ENCODE measurements at places on chromosomes 5 and 9.

GRCh38 chr9:109320331-109320741 is 523 bp downstream of the EPB41L4B start:
- DNase-seq, result no peak

DNA sequence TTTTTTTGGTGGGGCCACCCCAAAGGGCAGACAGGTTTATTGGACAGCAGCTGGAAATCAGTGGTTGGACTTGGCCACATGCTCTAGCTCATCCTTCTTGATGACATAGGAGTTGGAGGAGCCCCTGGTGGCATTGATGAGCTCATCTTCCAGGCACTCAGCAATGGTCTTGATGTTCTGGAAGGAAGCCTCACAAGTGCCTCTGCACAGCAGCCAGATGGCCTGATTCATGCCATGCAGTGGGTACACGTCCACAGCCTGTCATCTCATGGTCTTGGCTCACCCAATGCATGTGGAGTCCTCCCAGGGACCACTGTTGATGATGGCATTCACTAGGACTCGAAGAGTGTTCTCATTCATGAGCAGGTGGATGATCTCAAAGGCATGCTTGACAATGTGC is 11.3 kb upstream of the RCL1 start:
- DNase-seq, result no peak

GRCh38 chr5:173020643-173021042 is 35.5 kb upstream of the CREBRF start:
- DNase-seq, result no peak

DNA sequence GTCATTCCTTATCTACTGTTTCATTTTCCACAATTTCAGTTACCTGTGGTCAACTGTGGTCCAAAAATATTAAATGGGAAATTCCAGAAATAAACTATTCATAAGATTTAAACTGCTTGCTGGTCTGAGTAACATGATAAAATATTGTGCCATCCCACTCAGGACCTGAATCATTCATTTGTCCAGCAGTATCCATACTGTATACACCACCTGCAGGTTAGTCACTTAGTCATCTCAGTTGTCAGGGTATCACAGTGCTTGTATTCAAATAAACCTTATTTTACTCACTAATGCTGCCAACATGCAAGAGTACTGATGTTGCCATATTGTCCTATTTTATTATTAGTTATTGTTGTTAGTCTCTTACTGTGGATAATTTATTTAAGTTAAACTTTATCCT is 139.7 kb downstream of the FBXO4 start:
- no peak for DNase-seq

DNA sequence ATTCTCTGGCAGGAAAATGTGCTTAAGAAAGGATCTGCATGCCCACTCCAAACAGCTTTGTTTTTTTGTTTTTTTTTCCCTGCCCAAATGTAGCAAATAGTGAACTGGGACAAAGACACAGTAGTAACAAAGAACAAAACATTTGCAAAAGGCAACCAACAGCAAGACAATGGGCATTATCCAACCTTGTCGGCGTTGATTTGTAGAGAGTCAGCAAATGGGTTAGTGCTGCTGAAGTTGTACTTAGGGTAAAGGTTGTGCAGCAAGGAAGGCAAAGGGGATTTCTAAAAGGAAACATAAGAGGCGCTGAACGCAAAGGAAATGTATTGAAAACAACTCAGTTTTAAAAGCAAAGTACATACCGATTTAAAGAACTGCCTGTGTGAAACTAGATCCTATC is 136.2 kb downstream of the MPDZ start:
- DNase-seq, result no peak

- DNase-seq, result no peak
Observed at GRCh38 chr5:81361600-81361999, 32.3 kb downstream of the ACOT12 start.

GRCh38 chr5:116340799-116341198 is 233.8 kb downstream of the SEMA6A start:
- no peak for DNase-seq

GRCh38 chr9:107928701-107929371 is 439.3 kb upstream of the KLF4 start:
- no peak for DNase-seq

GRCh38 chr5:73687357-73687756 is 61.4 kb downstream of the ARHGEF28 start:
- no peak for DNase-seq

DNA sequence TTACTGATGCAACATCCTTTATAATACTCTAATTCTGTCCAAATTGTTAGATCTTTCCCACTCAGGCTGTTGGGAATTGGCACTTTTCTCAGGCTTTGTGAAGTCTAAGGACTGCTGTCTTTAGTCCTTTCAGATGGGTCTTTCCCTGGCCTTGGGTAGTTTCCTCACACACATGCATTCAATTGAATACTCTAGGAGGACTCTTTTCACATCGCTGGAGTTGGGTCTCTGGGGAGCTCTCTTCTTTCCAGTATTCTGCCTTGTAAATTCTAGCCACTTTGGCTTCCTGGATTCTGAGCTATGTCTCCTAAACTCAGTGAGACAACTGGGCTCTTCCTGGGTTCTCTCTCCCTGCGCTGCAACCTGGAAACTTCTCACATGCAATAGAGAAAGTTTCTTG is 215.5 kb downstream of the SNX18 start:
- no peak for DNase-seq

- no peak for DNase-seq
Observed at GRCh38 chr5:107443897-107444296, 226.8 kb downstream of the EFNA5 start.

DNA sequence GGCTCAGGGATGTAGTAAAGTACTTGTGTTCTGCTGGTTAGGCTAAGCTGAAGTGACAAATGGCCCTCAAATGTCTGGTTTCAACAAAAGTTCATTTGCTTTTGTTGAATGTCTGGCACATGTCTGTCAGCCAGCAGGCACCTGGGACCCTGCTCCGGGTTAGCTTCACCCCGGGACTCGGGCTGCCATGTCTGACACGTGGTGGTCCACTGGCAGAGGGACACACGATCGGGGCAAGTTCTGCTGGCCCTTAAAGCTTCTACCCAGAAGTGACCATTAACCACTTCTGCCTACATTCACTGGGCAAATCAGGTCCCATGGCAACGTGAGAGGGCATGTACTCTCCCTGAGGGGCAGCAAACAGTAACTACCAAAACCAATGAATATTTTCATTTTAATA is 23.8 kb downstream of the POLR1E start:
- no peak for DNase-seq

DNA sequence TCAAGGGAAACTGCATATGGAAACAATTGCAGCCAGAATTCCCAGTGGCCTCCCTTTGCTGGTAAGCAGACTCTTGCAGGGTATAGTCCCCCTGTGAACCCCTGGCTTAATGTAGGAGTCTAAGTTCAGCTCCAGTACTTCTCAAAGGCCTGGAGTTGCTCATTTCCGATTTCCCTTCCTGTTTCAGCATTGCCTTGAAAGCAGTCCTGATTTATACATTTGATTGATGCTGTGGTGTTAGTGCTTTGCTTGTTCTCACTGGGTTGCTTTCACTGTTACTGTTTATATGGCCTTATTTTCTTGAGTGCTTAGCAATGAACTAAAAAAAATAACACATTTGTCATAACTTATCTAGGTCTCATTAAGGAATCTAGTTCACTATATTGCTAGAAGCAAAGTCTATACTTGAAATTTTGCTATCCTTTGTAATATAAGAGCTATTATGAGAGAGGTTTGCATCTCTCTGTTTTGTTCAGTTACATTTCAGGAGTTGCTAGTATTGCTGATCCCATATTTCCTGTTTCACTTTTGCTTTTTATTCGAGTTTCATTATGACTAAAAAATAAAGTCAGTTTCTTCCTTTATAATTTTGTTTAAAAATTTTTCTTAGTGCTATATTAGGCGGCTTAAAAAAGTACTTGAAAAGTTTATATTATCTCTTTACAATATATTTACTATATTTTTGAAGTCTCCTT is 122.4 kb upstream of the NMUR2 start:
- no peak for DNase-seq

DNA sequence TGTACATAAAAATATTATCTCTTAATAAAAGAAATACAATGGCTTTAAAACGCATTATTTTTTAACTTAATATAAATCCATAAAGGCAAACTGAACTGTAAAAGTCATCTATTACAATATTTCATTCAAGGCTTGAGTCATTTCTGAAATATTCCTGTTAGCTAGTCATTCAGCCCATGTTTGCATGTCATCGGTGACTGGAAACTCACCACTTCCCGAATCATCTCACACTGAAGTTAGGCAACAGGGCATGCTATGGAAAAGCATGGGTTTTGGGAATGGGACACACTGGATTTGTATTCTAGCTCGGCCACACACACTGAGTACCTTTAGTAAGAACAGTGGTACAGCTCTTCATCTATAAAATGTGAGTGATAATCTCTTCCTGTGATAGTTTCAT is 691.1 kb upstream of the C9orf72 start:
- DNase-seq, result no peak

DNA sequence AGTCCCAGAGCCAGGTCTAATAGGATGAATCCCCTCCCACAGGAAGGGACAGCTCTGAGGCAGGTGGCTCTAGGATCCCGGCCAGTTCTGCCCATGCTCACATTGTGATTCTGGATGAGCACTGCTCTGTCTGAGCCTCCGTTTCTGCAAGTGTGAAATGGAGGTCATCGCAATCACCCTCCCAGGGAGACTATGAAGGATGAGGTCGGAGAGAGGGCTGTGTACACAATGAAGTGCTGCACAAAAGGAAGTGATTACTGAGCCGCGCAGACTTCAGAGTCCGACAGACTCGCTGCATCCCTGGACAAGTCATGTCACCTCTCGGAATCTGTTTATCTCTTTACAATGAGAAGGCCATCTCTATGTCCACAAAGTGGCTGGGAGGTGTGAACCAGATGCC is 21.7 kb downstream of the LHX6 start:
- DNase-seq, result no peak

GRCh38 chr5:133924221-133924920 is 44.1 kb downstream of the C5orf15 start:
- no peak for DNase-seq

DNA sequence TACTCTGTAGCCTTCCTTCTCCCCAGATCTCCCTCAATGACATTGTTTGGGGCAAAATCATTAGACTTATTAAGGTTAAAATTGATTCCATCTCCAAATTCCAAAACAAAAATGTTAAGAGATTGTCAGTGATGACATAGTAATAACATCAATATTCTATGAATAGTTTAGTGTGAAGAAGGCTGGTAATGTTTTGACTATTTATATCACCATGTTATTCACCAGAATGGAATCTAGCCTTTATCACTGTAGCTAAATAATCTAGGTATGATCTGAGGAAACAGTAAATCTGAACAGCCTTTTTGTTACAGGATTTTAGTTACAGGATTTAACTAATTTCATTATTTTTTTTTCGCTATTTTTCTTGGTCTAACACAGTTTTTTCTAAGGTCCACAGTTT is 929 bp upstream of the PLPP6 start:
- DNase-seq, result no peak

- peak; percentile 52 for DNase-seq
Observed at GRCh38 chr9:70412832-70413463, 1.5 kb downstream of the KLF9 start.

DNA sequence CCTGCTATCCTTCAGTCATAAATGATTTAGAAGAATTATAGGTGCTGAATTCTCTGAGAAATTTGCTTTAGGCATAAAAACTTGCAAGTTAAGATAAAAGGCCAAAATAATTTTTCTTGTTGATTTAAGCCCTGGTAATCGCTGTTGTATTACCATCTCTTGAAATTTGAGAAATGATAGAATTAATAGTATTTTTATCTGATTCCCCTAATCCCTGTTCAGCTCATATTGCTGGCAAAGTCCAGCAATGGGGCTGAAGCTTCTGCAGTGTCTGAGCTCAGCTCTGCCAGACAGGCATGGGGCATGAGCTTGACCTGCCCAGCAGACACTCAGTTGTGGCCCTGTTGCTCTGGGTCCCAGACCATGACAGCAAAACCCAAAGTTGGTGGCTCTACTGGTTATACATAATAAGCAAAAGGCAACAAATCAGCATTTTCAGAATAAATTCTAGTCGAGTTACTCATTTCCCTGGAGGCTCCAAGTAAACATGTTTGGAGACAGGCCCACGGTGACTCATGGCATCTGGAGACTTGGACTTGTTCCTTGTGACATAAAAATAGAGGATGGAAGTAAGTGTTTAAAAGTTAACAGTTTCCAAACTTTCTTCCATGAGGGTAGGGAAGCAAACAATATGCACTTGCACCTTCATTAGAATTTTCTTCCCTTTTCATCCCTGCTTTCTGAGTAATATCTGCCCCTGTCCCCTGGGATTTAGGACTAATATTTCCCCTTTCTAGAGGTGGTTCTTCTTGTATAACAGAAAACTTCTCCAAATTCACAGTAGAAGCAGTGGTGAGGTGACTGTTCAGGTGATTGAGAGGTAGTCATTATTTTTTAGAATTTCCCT is 60.2 kb upstream of the SLC2A8 start:
- DNase-seq, result no peak

- DNase-seq, result no peak
Observed at GRCh38 chr5:96537386-96537785, 104.3 kb upstream of the PCSK1 start.

GRCh38 chr5:69035665-69036064 is 58.1 kb upstream of the SLC30A5 start:
- no peak for DNase-seq

DNA sequence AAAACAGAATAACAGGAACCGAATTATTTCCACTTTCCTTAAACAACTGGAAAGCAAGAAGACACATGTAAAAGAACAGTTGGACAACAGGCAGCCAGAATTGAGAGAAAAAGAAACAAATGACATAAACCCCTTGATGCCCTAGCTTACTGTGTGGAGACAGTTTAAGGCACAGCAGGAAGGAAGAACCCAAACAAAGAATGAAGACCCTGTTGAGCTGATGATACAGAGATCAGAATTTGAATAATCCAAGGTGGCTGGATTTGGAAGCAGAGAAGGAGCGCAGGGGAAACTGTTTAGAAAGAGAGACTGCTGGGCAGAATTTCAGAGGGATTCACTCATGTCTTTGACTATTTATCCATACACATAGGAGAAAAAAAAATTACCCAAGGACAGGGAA is 316.3 kb upstream of the POU5F2 start:
- DNase-seq, result no peak

DNA sequence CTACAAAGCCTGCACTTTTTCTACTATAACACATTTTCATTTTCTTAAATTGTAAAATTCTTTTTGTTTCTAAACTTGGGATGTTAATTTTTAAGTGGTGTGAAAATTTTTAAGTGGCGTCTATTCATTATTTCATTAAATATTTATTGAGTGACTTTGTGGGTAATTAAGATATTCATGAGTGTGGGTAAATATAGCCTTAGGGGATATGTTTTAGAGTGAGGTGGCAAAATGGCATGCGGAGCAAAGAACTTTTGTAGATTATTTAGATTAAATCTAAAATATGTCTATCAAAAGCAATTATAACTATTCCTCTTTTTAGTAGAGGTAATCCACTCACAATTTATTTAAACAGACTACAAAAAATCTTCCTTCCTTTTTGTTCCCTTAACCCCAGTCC is 188.4 kb downstream of the PCSK1 start:
- DNase-seq, result no peak

GRCh38 chr5:1368236-1368635 is 23.3 kb upstream of the CLPTM1L start:
- no peak for DNase-seq
